Stimulated activated CD4-positive, alpha-beta T cell treated with anti-CD3 and anti-CD28 coated beads, Interleukin-15, amount 100 ng/mL, for 1 hour (primary cell): ENCODE measurements at places on chromosomes 2 and 18.

GRCh38 chr2:46173636-46174250, 123.5 kb upstream of the EPAS1 start:
- DNase-seq: no peak

- DNase-seq: no peak
Measured at GRCh38 chr2:146324951-146325350, 1519.9 kb upstream of the ACVR2A start.

DNA sequence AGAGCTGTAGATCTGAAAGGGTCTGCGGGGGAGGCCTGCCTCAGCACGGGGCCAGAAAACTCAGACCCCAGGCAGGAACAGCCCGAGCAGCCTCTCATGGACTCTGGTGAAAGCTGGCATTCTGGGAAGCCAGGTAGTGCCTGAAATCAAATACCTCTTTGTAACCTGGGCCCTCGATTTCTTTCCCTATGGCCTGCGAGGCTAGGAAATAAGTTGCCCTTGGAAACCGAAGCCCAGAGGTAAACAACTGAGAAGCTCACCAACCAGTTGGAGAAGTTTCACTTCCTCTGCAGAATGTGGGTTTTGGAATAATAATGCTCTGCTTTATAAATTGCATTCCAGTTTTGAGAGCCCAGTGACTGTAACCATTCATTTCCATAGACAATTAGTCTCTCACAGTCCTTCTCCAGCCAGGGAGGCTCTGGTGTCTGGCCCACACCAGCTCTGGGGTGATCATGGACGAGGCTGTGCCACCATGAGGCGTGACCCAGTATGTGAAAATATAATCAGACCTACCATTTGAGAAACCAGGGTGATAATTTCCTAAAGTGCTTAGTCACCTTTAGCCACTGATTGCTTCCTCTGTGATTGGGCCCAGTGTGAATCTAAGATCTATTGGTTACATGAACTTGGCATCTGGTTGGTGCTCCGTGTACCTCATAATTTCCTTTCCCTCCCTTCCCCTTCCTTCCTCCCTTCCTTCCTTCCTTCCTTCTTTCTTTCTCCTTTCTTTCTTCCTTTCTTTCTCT, 133.1 kb upstream of the PELI1 start:
- DNase-seq: no peak

DNA sequence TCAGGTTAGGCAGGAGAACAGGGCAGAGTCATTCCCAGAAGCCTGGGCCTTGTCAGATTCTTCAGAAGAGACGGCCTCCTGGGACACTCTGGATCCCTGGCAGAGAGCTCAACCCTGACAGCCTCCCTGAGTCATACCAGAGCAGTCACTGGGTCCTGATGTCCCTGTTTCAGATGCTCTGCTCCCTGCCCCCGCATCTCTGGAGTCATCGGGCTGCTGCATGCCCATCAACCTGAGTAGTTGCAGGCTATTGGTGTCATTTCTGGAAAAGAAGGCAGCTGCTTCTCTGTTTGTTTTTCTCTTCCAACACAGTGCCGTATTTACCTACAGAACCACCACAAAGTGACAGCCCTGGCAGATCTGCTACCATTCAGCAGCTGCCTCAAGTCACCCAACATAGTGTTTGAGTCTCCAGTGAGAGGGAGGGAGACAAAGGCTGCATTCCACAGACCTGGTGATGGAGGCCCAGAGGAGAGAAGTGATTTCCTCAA, 145.1 kb downstream of the B3GNT2 start:
- no peak for DNase-seq

- DNase-seq: no peak
Measured at GRCh38 chr2:27715318-27716210, 51.9 kb downstream of the SLC4A1AP start.

DNA sequence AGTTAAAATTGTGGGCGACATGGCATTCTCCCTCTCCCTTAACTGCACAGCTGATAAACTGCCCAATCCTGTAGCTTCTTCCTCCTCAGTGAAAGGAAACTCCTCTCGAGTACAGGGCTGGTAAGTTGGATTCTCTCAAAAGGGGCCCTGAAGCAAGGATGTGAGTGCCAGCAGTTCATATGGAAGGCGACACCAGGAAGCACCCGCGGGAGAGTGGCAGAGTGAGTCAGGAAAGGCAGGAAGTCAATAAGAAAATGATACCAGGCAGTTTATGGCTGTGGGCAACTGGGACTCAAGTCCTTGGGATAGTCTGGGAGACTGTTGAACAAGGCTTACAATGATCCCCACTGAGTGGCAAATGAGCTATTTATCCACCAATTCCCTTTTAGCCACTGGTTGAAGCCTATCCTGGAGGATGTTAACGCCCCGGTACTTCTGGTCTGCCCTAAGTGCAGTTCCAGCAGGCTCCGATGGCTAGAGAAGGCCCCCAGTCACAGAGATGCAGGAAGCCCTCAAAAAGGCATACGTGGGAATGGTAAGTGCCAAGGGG, 34.8 kb downstream of the ABHD3 start:
- DNase-seq: no peak

DNA sequence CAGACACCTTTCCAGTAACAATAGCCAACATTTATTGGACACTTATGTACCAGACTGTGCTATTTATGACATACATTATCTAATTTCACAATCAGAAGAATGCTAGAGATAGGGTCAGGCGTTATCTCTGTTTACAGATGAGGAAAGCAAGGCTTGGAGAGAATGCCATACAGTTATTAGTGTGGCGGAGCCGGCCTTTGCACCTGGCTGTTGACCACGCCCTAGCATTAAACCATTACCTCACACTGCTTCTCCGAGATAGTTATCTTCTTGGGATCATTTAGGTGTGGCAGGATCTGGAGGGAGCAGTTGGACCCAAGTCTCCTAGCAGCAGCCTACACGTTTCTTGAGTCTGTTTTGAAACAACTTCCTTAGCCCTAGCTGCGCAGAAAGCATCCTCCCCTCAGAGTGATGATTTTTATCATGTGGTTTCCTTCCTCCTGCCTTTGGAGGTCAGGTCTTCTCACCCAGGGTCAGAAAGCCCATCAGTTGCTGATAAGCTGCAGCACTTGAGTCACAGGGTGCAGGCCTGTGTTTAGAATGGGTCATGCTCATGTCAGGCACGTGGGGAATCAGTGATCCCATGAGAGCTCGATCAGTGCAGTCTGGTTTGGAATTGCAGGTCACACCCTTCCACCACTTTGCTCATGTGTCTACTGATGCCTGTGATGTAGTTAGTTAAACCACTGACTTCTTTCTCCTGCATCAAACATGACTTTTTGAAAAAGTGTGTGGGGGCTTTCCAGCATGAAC, 118.2 kb downstream of the SPTBN1 start:
- DNase-seq: peak; percentile 31

DNA sequence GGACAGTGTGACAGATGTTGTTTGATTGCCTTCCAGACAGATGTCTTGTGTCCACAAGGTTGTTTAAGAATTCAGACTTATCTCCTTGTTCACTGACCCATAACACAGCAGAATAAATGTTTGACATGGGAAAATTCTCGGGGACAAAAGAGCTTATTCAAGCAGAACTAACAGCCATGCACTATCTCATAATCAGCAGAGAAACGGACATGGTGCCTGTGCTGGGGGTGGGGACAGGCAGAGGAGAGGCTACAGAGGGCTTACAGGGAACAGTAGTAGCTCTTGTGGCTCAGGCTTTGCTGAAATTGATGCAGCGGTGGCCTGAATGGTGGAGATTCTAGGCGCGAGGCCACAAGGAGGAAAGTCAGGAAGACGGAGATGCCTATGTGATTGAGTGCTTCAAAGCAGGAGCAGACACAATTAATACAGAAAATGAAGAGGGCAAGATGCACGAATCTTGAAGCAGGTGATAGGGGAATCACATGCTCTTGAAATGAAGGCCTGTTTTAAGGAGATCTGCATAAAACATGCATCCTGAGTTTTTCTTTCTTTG, 62.0 kb upstream of the CAB39 start:
- DNase-seq: no peak
